Right lobe of liver (tissue), 6 donors: ENCODE measurements at places on chromosomes 12 and 14. TPM values are rescaled to one million over a fixed set of nuclear protein-coding genes. Genes with fewer than 3 reads are reported as not detected.
A peak's percentile ranks its signal among the peaks of the same experiment; 100 is the strongest.

Gene RNASE1
- 26.4 TPM for total RNA-seq

DNA sequence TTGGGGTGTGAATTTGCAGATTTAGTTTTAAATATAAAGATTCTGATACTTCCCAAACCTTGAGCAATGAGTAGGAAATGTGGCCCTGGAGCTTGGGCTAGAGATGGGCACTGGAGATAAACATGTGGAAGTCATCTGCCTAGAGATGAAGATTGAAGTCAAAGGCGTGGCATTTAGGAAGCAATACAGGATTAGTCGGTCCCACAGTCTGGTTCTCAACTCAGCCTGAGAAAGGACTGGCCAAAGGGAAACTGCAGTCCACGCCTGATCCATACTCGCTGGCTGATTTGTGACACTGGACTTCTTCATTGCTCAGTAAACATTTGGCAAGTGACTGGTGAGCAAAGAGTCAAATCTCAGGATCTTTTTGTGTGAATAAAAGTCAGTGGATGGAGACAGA, 268.2 kb upstream of the ATP2B1 start:
- no peaks in the 10 kb centered on the region for H3K4me1 ChIP-seq
- no peaks in the 10 kb centered on the region for H3K27me3 ChIP-seq
- no peak for DNase-seq
- H3K27ac ChIP-seq: no peak overlapping the region

Gene CDK17
- 13.0 TPM for total RNA-seq

DNA sequence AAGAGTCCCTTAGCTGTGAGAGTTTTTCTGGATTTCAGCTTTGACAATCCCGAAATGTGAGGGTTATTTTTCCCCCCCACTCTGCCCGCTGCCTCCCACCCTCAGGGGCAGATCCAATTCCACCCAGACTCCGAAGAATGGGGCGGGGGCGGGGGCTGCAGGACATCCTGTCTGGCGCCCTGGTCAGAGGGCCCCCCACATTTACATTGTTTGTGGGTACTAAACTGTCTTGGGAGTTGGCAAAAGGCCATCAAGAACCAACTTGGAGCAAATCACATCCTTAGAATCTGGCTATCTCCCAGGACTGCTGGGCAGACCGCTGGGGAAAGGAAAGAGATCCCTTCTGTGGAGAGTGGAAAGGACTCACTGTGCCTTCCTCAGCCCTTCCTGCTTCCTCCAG, 2.4 kb downstream of the EMP1 start:
- peak overlapping the region; percentile 72 for H3K27ac ChIP-seq
- no peaks in the 10 kb centered on the region for H3K36me3 ChIP-seq
- H3K4me3 ChIP-seq: no peak overlapping the region
- peaks cover 12% of the 10 kb centered on the region for H3K4me1 ChIP-seq
- H3K27me3 ChIP-seq: no peaks in the 10 kb centered on the region

Gene ARF3
- total RNA-seq: 49.9 TPM

DNA sequence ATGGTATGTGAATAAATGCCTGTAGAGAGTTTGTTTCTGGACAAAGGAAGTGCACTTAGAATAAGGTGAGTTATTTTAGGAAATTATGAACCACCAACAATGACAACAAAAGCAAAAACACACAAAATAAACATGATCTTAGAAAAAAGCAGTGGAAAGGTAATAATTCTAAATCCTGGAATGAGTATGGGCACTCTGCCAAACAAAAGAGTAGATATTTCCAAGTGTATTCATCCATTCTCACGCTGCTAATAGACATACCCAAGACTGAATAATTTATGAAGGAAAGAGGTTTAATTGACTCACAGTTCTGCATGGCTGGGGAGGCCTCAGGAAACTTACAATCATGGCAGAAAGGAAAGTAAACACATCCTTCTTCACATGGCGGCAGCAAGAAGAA, 269.3 kb upstream of the NPAS3 start:
- no peak overlapping the region for H3K4me3 ChIP-seq
- H3K27me3 ChIP-seq: no peaks in the 10 kb centered on the region
- no peaks in the 10 kb centered on the region for H3K36me3 ChIP-seq
- no peaks in the 10 kb centered on the region for H3K4me1 ChIP-seq

DNA sequence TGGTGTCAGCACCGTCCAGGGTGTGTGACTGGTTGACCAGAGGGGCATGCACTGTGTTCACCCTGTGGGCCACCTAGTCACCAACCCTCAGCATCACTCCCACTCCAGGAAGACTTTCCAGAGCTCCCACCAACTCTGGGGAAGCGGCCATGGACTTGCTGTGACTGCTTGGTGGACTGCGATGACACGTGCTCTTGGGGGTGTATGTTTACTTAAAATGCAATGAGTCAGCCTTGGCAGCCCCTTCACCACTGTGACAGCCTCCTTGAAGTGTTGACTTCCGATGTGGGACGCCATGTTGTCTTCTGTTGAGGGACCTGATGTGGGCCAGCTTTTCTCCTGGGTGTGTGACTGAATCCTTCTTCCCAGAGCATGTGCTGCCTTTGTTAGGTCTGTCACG, 151.1 kb upstream of the RTL1 start:
- no peak overlapping the region for H3K4me3 ChIP-seq
- no peak overlapping the region for H3K27ac ChIP-seq
- no peaks in the 10 kb centered on the region for H3K27me3 ChIP-seq

- H3K4me3 ChIP-seq: peak overlapping the region; percentile 31
- no peaks in the 10 kb centered on the region for H3K27me3 ChIP-seq
- H3K4me1 ChIP-seq: peaks cover 6% of the 10 kb centered on the region
- H3K36me3 ChIP-seq: no peaks in the 10 kb centered on the region
Observed at GRCh38 chr14:103879570-103880347, 32.4 kb upstream of the PPP1R13B start.

GRCh38 chr12:47837190-47838171, 17.8 kb upstream of the HDAC7 start:
- H3K4me3 ChIP-seq: no peak overlapping the region
- H3K27ac ChIP-seq: no peak overlapping the region
- H3K27me3 ChIP-seq: no peaks in the 10 kb centered on the region
- no peaks in the 10 kb centered on the region for H3K36me3 ChIP-seq
- no peaks in the 10 kb centered on the region for H3K4me1 ChIP-seq

Gene ERP29
- 101 TPM for total RNA-seq

Gene GLI1
- total RNA-seq: 0.66 TPM

DNA sequence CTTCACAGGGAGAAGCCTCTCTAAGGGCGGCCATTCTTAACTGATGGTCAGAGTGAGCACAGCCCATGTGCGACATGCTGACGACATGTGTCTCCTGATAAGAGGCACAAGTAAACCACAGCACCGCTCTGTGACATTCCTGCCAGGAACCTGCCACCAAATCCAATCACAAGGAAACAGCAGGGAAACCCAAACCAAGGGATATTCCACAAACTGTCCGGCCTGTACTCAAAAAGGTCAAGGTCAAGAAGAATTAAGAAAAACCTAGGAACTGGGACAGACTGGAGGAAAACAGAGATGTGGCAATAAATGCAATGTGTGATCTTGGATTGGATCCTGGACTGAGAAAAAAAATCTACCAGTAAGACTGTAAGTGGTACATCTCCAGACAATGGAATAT, 91.9 kb downstream of the SYNE3 start:
- no peaks in the 10 kb centered on the region for H3K4me1 ChIP-seq
- H3K36me3 ChIP-seq: no peaks in the 10 kb centered on the region
- no peaks in the 10 kb centered on the region for H3K27me3 ChIP-seq
- H3K4me3 ChIP-seq: no peak overlapping the region
- H3K27ac ChIP-seq: no peak overlapping the region

DNA sequence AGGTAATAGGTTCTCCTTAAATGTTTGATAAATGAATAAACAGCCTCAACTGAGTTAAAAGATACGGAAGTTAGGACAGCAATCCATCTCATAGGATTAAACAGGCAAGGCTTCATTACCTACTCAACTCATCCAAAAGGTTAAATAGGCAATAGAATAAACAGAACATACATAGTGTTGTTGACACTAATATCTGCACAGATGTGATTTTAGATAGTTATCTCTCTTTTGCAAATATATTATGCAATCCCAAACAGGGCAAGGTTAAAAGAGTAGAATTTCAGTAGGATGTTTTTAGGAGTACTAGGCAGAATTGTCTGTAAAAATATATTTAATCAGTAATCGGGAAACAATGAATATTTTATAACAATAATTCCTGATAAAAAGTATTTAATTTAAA, 276.3 kb downstream of the CPNE8 start:
- DNase-seq: no peak
- no peaks in the 10 kb centered on the region for H3K36me3 ChIP-seq
- no peak overlapping the region for H3K27ac ChIP-seq
- no peak overlapping the region for H3K4me3 ChIP-seq
- no peaks in the 10 kb centered on the region for H3K27me3 ChIP-seq

DNA sequence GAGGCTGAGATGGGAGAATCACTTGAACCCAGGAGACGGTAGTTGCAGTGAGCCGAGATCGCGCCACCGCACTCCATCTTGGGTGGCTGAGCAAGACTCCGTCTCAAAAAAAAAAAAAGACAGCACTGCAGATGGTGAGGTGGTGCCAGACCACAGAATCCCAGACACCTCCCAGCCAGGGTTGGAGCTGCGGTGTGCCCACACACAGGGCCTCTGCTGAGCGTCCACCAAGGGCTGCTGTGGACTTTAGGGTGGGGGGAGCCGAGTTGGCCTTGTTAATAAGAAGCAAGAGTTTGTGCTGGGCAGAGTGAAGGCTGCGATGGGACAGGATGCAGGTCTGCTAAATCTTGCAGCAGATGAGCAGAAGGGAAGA, 14.2 kb downstream of the KMT5A start:
- no peaks in the 10 kb centered on the region for H3K27me3 ChIP-seq
- no peak for DNase-seq
- no peaks in the 10 kb centered on the region for H3K4me1 ChIP-seq
- peaks cover 59% of the 10 kb centered on the region for H3K36me3 ChIP-seq
- H3K4me3 ChIP-seq: no peak overlapping the region

Gene OR6C70
- not detected for total RNA-seq

GRCh38 chr12:47318963-47319362, 239.2 kb upstream of the AMIGO2 start:
- H3K27me3 ChIP-seq: no peaks in the 10 kb centered on the region
- no peak for DNase-seq
- H3K4me1 ChIP-seq: no peaks in the 10 kb centered on the region
- no peak overlapping the region for H3K4me3 ChIP-seq
- H3K36me3 ChIP-seq: no peaks in the 10 kb centered on the region

- H3K27ac ChIP-seq: no peak overlapping the region
- H3K4me1 ChIP-seq: no peaks in the 10 kb centered on the region
- DNase-seq: no peak
- no peak overlapping the region for H3K4me3 ChIP-seq
Observed at GRCh38 chr14:58560208-58560607, 77.6 kb upstream of the DACT1 start.

Gene RASAL1
- 0.24 TPM for total RNA-seq

GRCh38 chr14:33009673-33010072, 71.0 kb downstream of the NPAS3 start:
- no peak overlapping the region for H3K27ac ChIP-seq
- no peak overlapping the region for H3K4me3 ChIP-seq
- H3K36me3 ChIP-seq: no peaks in the 10 kb centered on the region
- no peak for DNase-seq

Gene A2ML1
- not detected for total RNA-seq

DNA sequence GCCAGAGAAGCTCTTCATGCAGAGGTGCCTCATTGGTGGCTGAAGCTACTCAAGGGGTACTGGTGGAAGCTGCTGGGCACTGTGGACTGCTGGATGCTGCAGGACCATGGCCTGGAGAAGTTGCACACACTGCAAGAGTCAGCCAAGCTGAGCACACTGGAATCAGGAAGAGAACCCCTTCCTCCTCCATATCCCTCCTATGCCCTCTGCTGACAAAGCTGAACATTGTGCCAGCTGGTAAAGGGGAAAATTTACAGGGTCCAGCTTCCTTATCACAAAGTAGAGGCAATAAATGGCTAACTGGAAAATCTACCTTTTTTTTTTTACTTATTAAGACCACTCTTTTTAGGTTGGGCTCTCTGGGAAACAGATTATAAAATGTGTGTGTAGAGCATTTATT, 6.5 kb downstream of the CCDC175 start:
- H3K36me3 ChIP-seq: no peaks in the 10 kb centered on the region
- no peak overlapping the region for H3K27ac ChIP-seq
- no peak for DNase-seq
- no peak overlapping the region for H3K4me3 ChIP-seq
- H3K4me1 ChIP-seq: no peaks in the 10 kb centered on the region
- H3K27me3 ChIP-seq: no peaks in the 10 kb centered on the region

GRCh38 chr12:26340649-26341048, 145.3 kb downstream of the SSPN start:
- no peaks in the 10 kb centered on the region for H3K27me3 ChIP-seq
- peaks cover 10% of the 10 kb centered on the region for H3K36me3 ChIP-seq
- no peak for DNase-seq
- H3K27ac ChIP-seq: no peak overlapping the region

DNA sequence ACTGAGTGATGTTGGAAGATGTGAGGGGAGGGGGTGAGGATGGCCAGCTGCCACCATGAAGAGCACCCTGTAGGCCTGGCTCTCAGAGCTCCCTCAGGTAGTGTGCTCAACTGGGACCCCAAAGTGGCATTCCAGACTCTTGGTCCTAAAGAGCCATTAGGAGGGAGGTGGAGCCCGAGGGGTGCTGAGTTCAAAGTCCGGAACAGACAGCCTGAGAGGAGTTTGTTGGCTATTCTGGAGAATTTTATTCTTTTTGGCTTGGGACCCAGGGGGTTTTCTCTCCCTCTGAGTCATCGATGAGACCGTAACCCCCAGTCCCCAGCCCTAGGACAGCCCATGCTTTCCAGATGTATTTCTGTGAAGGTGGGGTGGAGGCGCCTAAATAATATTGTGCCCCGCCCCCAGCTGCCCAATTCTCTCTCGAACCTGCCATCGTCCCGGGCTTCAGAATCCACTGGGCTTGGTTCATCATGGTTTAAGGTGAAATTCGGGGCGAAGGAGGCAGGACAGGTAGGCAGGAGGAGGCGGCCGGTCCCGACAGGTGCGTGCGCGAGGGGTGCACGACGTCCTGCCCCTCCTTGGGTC, 690 bp upstream of the RBP5 start:
- H3K36me3 ChIP-seq: peaks cover 1% of the 10 kb centered on the region
- DNase-seq: no peak
- peak overlapping the region; percentile 97 for H3K27ac ChIP-seq
- H3K27me3 ChIP-seq: no peaks in the 10 kb centered on the region

DNA sequence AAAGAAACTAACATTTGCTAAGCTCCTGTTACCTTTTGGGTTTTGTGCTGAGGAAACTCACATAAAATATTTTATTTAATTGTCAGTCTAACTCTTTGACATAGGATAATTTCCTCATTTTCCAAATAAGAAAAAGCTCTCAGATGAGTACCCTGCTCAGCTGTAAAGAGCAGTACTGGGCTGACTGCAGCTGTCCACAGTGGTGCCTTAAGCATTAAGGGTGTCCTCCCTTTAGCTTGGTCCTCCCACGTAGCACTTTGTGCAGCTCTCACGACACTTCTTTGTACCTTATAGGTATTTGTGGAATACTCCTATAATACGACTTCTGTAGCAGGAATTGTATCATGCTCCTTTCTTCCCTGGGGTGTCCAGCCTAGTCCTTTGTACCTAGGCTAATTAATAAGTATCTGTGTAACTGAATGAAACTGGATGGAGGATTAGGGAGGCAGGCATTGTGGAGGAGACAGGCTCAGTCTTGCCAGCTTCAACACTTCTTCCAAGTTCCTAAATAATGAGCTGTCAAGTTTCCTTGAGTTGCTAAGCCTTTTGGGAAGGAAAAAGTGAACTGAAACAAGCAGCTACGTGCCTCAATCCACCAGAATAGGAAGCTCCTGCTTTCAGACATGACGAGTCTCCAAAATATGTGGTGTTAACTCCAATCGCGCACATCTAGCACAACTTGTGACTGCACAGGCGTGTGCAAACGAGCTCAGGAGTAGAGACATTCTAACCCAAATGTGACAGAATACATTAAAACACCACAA, 123.0 kb downstream of the SLC38A4 start:
- H3K36me3 ChIP-seq: no peaks in the 10 kb centered on the region
- no peak overlapping the region for H3K4me3 ChIP-seq
- no peaks in the 10 kb centered on the region for H3K27me3 ChIP-seq
- no peak for DNase-seq
